Activated CD4-positive, alpha-beta T cell treated with anti-CD3 and anti-CD28 coated beads, Interleukin-2, amount 50 U/mL, for 24 hours (primary cell): ENCODE measurements at places on chromosomes 5 and 9.

GRCh38 chr5:122921826-122922225, 76.4 kb downstream of the SNX24 start:
- no peak for DNase-seq

DNA sequence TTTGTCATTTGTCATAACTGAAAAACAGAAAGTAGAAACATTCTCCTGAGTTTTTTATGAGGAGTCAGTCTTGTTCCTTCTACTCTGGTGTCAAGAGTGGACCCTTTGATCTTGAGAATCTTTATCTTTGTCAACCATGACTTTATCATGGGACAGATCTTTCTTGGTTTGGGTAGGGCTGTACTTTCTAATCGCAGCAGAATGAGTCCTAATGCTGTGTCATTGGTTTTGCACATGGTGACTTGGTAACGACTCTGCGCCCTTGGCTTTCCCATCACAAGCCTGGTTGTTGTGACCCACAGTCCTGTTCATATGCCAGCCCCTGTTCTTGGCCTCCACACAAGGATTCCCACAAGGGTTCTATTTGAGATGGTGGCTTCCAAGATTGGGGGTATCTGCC, 45.6 kb downstream of the AOPEP start:
- no peak for DNase-seq

DNA sequence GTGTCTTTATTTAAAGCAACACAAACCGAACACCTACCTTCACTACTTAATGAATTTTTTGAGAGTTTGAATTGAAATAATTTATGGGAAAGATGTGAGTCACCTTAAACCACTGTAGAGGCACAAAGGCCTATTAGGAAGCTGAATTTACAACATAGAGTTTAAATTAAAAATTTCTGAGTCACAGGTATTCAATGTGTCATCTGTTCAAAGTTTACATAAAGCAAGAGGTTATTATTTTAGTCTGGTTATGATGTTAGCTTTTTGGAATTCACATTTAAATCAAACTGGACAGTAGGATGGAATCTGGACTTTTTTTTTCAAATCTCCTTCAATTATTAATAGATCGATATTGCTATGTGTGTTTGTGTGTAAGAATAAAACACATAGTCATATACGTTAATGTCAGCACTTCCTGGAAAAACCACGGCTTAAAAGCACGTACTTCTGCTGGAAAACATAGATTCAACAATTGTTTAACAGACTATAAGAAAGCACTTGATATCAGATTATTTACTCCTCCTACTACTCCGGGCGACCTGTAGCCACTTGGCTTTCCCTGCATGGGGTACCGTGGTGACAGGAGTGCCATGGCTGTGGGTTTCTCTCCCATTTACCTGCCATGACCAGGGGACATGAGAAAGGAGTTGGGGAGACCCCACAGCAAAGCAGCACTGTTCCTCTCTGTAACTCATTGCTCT, 638.6 kb downstream of the SEMA5A start:
- DNase-seq = no peak

GRCh38 chr9:35726931-35727330, 5.1 kb downstream of the TLN1 start:
- no peak for DNase-seq

DNA sequence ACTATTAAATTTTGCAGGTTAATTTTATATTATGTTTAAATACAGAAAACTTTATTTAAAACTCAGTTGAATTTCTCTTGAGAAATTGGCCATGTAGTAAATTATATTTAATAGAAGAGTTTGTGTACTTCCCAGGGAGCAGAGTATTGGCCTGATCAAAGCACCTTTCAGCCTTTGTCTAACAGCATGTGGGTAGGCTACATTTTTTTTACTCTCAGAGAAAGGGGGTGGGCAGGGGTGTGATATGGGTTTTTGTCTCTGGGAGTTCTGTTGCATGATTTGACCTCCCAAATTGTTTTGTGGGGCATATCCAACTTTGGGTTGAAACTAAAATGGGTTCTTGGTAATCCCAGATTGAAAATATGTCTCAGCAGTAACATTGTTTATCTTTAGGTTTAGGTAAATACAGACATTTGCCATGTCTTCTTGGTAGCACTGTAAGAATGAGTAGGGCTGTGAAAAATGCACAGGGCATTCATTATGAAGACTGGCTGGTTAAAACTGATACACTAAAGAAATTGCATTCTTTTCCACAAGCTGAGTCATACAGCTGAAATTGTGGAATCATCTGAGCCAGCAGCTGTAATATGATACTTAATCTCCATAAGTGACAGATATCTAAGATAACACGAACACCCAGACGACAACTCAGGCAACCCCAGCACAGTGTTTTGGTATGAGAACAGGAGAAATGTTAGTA, 75.4 kb upstream of the CDKN2B start:
- DNase-seq = no peak

DNA sequence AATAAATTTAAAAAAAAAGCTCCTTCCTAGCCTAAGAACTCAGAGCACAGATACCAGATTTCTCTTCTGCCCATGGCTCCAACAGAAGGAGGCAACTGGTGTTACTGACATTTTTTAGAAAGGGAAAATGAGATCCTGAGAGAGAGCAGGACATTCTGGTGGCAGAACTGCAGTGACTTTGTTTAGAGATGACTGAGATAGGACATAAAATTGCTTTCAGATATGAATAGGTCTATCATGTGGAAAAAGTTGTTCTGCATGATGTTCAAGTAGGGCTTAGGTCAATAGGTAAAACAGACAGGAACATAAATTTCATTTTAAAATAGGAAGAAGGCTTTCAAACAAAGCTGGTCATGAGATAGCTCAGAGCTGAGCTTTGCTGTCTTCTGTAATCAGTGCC, 49.6 kb downstream of the NIPAL4 start:
- no peak for DNase-seq

- no peak for DNase-seq
These were observed 52.1 kb downstream of the C9orf50 start for GRCh38 chr9:129568560-129569501.

DNA sequence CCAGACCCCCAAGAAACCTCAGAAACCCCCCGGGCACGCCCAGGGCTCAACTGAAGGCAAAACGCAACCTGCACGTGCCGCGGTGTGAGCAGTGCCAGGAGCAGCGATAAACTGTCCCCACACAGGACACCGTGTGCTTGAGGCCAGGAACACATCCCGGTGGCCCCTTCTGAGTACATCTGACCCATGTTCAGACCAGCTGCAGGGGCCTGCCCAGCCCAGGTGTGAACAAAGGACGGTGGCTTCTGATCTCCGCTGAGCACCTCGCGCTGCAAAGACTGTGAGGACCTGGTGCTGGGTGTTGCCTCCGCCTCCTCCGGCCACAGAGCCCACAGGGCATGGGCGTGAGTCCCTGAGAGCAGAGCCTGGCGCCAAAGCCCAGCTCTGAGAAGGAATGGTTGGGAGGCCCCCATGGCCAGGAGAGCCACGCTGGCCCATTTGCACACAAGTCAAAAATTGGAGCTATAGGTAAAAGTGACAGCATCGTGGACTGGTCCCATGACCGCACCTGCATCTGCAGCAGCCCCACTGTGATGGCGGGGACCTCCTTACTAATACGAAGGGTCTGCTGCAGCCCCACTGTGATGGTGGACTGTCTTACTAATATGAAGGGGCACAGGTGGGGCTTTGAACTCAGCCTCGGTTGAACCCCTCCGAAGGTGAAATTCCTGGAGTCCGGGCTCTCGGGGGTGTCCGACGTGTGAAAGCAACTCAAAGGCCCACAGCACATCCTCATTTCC, 31.5 kb downstream of the NDUFS6 start:
- no peak for DNase-seq

DNA sequence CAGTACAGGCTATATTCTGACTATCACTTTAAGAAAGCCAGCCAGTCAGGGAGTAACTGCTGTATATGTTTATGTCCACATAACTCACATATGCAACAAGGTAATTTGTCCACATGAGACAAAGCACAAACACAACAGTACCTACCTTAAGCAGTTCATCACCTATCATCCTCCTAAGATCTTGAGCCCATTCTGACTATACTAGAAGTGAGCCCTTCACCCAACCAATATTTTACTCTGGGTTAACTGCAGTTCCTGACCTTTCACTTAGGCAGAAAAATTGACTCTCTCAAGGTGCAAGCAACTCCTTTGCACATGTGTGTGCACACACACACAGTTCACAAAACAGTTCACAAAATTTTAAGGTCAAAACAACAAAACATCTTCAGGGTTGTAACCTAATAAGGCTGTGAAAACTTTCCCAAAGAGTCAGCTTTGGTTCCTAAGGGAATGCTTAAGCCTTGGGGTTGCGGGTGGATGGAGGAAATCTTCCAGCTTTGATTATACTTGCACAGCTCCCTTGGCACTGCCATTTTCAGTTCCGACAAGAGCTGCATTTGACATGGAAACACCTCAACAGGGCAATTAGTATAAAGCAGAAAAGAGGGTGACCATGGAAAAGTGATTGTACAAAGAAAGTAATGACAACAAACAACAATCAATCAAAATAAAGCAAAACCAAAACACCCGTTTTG, 215.3 kb downstream of the NFIB start:
- no peak for DNase-seq

DNA sequence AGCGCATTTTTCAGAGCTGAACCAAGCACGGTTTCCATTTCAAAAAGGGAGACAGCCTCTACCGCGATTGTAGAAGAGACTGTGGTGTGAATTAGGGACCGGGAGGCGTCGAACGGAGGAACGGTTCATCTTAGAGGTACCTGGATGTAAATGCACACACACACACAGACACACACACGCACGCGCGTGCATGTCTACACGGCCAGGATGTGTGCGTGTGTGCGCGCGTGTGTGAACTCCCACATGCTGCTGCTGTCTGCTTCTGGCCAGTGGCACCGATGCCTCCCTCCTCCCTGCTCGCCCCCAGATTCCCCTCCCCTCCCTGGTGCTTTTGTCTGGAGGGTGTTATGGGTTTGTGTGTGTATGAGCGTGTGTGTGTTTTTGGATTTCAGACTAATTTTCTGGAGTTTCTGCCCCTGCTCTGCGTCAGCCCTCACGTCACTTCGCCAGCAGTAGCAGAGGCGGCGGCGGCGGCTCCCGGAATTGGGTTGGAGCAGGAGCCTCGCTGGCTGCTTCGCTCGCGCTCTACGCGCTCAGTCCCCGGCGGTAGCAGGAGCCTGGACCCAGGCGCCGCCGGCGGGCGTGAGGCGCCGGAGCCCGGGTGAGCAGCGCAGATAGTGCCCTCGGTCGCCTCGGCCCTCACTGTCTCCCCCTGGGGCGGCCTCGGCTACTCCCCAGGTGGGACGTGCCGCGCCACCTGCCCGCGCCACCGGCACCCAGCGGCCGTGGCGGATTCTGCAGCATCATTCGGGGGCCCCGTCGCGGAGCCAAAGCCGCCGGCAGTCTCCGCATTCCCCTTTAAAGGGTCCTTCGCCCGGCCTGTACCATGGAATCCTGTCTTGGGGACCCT, at the start of gene NTRK2:
Gene NTRK2 (plus strand): TSS at position 442 of the 850 bp plus-strand sequence. CDS start 1,020 bp downstream, outside the sequence.
- DNase-seq = no peak

DNA sequence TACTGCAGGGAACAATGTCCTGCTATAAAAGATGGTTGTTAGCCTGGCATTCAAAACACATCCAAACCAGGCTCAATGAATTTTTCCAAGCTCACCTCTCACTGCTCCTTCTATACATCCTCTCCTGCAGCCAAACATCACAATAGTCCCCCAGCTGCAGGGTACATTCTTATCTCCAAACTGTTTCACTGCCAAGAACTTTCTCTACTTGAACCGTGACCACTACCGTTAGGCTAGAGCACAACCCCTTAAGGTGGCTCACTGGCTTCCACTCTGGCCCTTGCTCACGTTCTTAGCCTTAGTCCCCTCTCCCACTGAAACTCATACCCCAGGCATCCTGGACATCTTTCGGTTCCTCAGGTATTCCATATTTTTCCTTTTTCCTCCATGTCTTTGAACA, 29.0 kb upstream of the ANXA6 start:
- no peak for DNase-seq

DNA sequence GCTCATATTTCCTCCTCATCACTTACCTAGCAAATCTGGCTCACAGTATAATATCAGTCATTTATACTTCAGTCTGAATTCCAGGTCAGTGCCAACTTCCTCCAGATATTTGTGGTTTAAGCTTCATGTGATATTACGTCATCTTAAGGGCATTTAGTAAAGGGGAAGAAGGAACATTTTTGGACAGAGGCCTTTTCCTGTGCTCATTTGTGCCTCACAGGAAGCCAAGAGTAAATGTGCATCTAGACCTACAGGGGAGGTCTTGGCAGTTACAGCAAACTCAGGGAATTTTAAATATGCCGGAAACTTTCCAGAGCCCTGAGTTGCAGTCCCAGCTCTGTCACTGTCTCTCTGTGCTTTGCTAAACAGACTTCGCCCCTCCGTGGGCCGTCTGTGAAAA, 12.3 kb upstream of the KCNIP1 start:
- DNase-seq = no peak

- no peak for DNase-seq
These were observed 159.7 kb upstream of the TLX3 start for GRCh38 chr5:171149333-171149732.

- no peak for DNase-seq
These were observed 56.9 kb downstream of the AHRR start for GRCh38 chr5:378301-378891.

DNA sequence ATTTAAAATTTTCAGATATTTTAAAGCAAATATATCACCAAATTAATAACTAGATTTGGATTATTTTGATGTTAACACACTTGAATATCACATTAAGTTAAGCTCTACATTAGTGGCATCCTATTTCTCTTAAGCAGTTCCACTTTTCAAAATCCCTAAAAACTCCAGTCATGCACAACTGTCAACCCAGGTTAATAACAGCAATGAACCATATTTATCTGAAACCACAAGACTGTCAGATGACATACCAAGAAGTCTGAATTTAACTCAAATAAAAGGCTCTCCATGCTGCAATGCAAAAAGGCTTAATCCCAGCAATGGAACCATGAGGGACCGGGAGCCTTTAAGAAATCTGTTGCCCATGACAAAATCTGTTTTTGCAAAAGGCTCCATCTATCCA, 27.5 kb downstream of the FNIP1 start:
- no peak for DNase-seq

GRCh38 chr5:50702615-50703366, 36.4 kb downstream of the PARP8 start:
- no peak for DNase-seq

DNA sequence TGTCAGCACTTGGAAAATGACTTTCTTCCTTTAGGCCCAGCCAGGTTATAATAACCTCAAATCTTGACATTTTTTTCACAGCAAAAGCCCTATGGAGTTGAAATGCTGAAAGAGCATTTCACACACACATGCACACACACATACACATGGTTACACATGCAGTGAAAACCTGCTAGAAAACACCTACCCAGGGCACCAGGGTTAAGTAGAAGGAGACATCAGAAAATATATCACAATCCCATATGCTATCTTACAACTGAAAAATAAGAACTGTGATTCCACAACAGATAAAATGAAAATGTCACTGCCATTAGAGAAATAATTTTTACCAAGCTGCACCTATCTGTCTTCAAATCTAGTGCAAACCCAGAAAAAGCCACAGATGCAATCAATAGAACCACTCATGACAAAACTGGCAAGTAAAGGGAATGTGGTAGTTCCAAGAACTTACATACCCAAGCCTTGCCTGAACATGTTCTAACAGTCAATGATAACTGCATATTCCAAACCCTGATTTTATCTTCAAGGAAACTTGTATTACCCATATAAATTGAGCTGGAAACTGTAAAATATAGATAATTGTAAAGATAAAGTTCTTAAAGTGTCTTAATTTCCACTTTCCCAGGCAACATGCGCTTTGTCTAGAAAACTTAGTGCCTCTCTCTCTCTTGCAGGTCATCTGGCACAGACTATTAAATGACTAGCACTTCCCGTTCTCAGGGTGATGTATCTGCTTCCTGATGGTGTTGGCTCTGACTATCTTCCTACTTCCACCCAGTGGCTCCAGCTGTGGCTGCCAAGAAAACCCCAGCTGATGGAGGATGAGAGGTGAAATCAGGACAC, 250.2 kb upstream of the PTGER4 start:
- DNase-seq = no peak
